ENCODE measurements at places on chromosomes 4 and X.

GRCh38 chrX:57915680-57916079 is 5.4 kb upstream of the ZXDA start:
- DNase-seq = no peak

DNA sequence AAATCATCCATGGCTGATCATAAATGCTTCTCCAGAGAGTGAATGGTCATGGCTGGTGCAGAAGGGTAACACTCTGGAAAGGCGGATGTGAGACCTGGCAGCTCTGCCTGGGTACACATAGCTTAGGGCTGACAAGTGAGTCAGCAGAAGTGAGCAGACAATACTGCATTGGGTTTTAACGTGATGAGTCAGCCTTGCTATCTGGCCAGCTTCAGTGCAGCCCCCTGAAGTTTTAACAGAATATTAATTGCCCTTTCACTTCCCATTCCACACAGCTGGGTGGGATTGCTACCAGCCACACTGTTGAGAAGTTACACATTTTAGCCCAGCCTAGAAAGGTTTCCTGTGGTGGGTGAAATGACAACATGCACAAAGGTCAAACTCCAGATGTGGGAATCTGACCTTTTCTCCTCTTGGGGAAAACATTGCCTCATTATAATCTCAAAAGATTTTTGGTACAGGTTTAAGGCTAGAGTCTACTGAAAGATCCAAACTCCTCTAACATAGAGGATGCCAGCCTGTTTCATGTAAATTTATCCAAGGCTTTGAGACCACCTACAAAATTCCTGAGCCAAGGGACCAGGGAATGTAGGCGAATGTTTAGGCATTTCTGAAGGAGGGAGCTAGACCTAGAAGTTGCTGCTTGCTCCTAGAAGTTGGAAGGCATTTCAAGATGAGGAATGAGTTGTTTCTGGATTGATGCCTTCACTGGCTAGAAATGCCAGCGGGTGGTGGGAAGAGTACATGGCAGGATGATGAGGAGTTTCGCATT is 230.3 kb upstream of the PGRMC2 start:
- DNase-seq = peak; percentile 96

DNA sequence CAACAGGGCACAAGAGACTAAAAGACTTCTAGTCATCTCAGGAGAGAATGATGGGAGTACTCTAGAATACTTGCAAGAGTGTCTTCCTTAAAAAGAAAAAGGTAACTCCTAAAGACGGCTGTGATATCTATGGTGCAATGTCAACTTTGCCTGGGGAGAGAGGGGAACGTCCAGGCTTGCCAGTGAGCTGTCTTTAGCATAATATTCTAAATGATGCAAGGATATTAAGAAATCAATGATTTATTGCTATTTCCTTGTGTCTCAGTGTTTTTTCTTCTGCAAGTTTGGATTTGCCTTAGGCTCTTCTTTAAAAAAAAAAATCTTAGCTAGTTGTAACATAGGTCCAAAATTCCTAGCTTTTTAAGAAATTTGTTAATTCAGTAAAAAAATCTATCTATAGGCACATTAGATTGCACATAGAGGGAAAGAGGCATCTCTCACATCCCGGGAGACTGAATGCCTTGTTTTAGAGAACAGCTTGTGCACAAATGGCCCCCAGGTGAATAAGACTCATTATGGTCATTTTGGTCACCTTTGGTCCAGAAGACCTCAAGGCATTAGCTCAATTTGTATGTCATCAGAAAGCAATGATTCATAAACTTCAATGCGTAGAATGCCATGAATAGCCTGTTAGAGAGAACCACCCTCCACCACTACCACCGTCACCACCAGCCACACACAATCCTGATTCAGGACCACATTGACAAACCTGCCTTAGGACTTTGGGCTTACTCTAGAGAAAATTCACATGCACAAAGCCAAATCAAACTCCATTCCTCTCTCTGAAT is 104.1 kb downstream of the PALLD start:
- no peak for DNase-seq

DNA sequence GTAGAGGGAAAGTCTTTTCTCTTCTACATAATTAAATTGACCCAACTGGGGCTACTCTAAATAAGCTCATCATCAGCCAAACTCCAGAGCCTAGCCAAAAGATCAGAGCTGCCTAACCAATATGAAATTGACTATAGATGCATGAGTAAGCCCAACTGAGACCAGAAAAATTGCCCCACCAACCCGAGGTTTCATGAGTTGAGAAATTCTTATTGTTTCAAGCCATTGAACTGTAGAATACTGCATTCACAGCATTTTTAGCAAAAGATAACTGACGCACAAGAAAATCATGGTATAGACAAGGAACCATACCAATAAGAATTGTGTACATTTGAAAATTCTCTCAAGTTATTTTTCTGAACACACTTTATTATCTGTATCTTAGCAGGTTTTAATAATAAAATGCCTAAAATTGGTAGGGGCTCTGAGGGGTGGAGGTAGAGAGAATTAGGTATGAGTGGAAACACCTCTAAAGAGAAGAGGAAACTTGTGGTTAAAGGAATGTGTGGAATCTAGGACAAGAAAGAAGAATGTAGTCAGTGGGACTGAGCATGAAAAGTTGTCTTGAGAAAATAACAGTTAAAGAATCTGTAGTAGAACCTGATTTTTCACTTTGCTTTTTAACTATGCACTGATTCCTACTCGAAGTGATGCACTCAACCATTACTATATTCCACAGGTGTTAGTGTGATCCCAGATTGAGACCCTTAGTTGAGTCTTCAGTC is 200.9 kb upstream of the PPP1R2C start:
- DNase-seq = no peak

DNA sequence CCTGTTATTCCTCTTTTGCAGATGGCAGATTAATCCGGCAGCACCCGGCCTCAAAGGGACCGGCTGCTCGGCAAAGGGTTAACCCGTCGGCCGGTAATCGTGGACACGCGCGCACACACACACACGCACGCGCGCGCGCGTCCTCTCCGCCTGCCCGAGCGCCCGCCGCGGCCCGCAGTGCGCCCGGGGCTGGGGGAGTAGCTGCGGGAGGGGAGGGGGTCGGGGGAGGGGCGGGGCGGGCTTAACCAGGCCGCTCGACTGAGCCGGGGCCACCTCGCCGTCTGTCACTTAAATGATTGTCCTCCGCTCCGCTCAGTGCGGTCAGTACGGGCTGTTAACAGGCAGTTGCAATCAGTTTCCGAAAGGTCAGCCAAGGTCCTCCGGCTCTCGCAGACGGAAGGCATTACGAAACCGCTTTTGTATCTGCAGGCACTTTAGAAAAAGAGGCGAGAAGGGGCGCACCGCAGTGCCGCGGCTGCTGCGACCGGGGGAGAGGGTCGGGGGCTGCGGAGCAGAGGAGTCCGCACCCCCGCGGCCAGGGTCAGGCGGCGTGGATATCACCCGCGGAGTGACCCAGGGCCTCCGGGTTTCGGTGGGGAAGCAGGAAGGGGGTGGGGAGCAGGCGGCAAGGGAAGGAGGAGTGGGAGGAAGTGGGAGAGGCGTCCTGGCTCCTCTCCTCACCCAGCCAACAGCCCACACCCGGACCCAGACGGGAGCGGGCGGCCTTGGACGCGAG is 57.3 kb upstream of the BCOR start:
- peak; percentile 38 for DNase-seq

- DNase-seq = no peak
Measured at GRCh38 chrX:116317409-116317808, 119.0 kb upstream of the SLC6A14 start.

GRCh38 chr4:91754716-91755115 is 549.0 kb upstream of the GRID2 start:
- DNase-seq = no peak

DNA sequence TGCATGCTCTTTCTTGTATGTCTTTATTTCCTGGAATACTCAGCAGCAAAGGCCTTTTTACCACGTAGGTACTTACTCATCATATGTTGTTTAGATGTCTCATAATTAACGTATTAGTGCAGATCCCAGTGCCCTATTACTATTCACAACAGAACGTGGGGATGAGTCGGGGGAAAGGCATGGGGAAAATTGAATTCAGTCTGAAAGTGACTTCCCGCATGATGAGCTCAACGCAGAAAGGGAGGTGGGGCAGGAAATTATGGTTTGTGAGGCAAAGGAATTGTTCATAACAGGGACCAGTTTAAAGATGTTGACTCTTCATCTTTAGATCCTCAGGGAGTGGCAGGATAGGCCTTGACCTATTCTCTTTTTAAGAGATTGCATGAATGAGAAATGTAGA is 2.0 kb upstream of the TMPRSS11D start:
- peak; percentile 92 for DNase-seq

DNA sequence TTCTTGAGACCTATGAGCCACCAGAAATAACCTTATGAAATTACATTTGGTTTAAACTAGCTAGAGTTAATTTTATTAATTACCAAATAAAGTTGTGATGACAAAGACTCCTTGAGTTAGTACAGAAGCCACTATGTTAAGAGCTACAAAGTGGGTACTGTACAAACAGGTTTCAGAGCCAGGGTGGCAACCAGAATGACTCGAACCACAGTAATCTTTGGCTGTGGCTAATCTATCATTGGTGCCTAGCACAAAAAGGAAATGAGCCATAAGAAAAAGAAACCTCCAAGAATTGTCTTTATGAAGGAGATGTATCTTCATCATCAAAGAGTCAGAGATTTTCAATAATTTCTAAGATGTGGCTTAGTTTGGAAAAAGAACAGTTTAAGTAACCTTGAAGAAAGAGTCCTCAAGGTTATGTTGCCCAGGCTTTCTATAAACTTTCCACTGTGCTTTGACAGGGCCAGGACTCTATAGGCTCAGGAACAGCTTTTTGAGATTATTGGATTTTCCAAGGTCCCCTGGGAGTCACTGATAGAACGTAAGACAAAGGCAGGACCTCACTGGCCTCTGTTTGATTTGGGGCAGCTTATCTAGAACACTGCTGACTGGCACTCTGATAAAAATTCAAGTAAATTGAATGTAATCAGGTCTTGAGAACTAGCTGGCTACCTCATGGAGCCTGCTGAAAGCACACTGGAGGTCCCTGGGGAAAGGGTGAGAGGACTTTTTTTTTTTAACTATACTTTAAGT is 777.7 kb downstream of the STIM2 start:
- no peak for DNase-seq

GRCh38 chr4:162461952-162462351 is 298.2 kb upstream of the FSTL5 start:
- DNase-seq = no peak

DNA sequence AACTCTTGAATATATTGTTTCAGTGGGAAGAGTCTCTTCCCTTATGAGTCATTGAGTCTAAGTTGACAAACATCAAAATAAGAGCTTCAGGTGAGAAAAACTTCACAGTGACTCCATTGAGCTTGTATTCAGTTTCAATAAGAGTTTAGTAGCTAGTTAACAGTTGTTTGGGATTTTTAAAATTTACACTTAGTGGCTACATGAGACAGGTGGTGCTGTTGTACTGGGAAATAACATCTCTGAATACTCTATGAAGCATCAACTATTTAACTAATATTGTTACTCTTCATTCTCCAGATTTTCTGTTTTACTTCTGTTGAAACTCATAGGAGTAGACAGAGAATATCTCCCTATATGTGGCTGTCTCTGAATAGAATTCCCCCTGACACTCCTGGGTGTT is 1609.1 kb downstream of the C4orf33 start:
- DNase-seq = no peak

GRCh38 chr4:136909626-136910025 is 622.7 kb downstream of the PCDH18 start:
- DNase-seq = peak; percentile 33

Data from LHCN-M2 (cell line).